Sigmoid colon (tissue), 7 donors: ENCODE measurements at places on chromosomes 12 and 14. TPM values are rescaled to one million over a fixed set of nuclear protein-coding genes. Genes with fewer than 3 reads are reported as not detected.

The ABCC9 gene
- 32.4 TPM for total RNA-seq

The DAO gene
- not detected for total RNA-seq

The BIN2 gene
- total RNA-seq: 2.6 TPM

The IPO4 gene
- total RNA-seq: 37.1 TPM

The STXBP6 gene
- 16.1 TPM for total RNA-seq

The DRAM1 gene
- total RNA-seq: 20.9 TPM

The KRT5 gene
- not detected for total RNA-seq

The RAPGEF3 gene
- total RNA-seq: 14.6 TPM

DNA sequence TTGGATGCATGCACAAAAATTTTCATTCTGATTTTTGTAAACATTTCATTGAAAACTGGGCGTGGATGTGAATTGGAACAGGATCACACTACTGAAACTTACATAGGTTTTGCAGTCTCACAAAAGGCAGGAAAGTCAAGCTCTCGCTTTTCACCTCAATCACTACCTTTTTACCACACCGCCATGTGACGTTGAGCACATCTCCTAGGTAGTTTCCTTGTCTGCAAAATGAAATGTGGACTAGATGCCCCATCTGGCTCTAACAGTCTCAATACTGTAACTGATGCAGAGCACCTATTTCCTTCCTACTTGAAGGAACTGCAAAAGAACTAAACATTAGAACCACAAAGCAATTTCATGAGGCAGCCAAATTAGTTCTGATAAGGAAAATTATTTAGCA, 4.4 kb upstream of the YY1 start:
- DNase-seq: no peak

GRCh38 chr12:32377344-32378055, 21.9 kb upstream of the FGD4 start:
- no peak for DNase-seq

DNA sequence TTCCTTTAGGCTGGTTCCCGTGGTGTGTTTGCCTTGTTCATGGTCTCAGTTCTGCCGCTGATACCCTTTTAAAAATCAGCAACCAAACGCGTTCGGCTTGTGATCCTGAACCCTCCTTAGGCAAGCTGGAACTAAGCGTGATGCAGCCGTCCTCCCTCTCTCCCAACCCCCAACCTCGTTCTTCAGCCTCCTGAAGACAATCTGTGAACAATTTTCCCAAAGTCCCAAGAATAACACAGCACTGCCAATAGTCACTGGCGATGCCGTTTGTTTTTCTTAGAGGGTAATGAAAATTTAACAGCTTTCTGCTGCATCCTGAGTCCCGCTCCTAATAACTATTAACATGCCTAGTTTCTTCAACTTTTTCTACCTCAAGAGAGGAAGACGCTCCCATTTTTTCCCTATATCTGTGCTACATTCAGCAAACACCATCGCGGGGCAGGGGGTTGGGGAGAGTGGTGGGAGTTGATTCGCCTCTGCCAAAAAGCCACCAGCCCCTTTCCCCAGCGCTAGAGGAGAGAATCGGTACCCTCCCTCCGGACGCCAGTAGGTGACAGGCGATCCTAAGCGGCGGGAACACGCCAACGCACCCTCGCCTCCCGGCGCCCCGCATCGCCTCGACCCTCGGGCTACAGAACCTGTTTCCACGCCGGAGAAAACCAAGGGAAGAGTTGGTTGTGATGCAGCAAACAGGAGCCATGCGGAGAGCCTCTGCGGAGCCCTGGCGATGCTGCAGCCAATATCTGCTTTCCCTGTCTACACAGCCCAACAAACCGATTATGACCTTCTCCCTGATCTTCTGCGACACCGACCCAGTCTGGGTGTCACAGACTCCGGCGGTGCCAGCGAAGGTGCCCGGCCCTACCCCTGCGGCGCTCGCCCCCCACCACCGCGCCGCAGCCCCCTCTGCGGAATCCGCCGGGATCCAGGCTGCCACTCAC, 752 bp downstream of the PRICKLE1 start:
- peak; percentile 72 for DNase-seq

- no peak for DNase-seq
Measured at GRCh38 chr12:80792861-80793260, 76.1 kb downstream of the MYF5 start.

DNA sequence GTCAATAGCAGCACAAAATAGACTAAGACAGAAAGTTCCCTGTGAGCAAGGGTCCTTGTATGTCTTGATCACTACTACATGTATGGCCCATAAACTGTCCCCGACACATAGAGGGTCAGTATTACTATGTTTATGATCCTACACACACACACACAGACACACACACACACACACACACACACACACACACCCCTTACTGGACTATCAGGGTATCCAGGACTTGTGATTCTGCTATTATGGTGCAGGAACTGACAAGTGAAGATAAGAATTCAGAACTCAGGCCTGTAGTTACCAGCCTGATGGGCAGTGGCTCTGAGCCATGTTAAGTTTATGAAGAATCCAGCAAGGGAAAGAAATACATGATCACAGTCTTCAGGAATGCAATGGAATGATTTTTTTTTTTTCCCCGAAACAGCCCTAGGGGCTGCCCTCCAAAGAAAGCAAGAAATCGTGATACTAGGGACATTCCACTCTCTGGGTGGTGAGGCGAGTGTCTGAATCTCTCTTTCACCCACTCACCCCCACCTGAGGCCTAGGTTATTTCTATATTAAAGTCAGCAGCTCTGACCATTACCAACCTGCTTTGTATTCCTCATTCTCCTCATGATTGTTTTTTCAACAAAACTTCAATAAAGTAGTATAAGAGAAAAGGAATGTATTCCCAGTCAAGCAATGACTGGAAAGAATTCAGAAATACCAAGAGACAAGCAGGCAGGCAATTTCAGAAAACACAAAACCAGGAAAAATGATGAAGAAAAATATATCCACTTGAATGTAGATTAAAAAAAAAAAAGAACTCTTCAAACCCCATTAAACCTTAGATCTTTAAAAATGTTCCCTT, 105.8 kb downstream of the AVPR1A start:
- DNase-seq: no peak

DNA sequence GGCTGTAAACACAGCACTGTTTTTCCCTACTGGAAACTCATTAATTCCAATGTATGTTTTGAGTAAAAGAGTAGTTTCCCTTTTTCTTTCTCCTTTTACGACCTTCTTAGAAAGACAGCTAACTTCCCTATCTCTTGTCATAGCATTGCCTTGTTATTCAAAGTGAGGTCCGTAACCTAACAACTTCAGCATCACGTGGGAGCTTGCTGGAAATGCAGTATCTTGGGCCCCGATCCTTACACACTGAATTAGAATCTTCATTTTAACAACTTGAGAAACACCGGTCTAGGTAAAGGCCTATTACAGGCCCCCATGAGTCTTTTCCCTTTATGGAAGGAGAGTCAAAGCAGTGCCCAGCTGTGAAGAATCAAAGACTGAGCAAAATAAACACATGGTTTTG, 230.7 kb upstream of the PRKD1 start:
- no peak for DNase-seq

DNA sequence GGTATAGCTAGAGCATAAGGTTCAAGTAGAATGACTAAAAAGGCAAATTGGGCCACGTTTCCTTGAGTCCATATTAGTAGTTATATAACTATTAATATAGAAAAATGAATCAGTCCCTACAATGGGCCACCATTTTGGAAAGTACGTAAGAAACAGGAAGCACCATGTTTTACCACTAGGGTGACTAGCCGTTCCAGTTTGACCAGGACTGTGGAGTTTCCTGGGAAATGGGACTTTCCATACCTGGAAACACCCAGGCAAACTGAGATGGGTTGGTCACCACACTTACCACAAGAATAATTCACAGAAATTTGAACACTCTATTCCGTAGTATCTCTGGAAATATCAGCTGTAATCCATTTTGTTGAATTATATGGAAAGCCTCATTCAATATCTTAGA, 2.1 kb upstream of the MAGOHB start:
- DNase-seq: no peak

DNA sequence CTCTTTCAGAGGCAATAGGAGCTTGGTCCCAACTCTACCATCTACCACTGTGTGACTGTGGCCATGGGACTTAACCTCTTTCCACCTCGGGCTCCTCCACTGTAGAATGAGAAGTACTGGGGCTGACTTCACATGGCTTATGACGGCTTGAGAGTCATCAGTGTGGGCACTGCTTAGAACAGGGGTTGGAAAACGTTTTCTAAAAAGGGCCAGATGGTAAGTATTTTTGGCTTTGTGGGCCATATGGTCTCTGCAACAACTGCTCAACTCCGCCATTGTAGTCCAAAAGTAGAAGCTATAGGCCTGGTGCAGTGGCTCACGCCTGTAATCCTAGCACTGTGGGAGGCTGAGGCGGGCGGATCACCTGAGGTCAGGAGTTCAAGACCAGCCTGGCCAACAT, 69.2 kb upstream of the LTA4H start:
- DNase-seq: no peak

- DNase-seq: no peak
Measured at GRCh38 chr12:39103552-39104165, 198.3 kb upstream of the CPNE8 start.

DNA sequence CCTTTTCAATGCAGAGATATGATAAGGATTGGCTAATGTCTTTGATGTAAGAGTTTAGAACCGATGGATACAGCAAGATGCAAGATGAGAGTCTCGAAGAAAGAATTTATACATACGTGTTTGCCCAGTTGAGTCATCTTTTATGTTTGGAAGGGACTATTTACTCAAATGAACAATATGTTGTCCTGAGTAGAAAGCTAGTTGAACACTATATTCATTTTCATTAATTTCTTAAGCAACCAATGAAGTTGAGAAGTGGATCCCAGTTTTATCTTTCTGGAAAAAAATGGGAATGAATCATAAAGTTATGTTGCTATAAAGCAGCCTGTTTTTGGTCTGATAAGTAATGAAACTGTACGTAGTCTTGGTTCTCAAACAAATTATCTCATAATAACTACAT, 1431.7 kb upstream of the FLRT2 start:
- DNase-seq: no peak

- no peak for DNase-seq
Measured at GRCh38 chr14:27573018-27573417, 975.2 kb upstream of the NOVA1 start.

DNA sequence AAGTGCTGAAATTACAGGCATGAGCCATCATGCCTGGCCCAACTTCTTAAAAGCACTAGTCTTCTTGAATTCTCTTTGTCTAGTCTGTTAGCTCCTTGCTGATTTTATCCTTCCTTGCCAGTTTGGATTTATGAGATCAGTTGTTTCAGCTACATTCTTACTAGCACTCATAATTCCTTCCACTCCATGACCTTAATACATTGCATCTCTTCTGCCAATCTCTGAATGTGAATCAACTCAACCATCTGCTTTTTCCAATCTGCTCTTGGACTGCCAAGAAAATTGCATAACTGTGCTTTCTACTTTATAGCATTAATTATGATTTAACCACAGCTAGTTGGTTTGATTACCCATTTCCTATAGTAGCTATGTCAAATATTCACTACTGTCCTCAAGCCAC, 14.9 kb upstream of the HEATR5A start:
- no peak for DNase-seq

DNA sequence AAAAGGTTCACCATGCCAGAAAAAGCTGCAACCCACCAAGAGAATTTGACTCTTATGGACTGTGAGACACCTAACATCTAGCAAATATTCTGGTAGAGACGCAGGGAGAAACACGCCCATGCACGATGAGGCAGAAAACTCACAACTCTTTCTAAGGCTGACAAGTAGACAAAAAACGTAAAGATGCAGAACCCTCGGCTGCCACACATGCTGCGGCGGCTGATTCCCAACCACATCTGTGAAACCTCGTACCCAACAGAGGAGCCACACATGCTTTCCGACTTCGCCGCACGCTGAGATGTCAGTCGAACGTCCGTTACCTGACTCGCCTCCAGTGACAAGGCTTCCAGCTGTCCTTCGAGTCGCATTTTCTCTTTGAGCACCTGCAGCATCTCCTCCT, 21.8 kb downstream of the GOLGA3 start:
- DNase-seq: no peak

- DNase-seq: no peak
Measured at GRCh38 chr12:96015672-96016071, 19.5 kb upstream of the HAL start.

DNA sequence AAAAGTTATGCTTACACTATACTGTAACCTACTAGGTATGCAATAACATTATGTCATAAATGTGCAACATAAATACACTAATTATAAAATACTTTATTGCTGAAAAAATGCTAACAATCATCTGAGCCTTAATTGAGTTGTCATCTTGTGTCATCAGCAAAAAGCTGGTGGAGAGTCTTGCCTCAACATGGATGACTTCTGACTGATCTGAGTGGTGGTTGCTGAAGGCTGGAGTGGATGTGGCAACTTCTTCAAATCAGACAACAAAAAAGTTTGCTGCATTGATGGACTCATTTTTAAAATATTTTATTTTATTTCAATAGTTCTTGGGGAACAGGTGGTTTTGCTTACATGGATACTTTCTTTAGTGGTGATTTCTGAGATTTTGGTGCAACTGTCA, 93.9 kb upstream of the AMN1 start:
- DNase-seq: no peak

- no peak for DNase-seq
Measured at GRCh38 chr12:39777465-39777864, 157.9 kb upstream of the ABCD2 start.

DNA sequence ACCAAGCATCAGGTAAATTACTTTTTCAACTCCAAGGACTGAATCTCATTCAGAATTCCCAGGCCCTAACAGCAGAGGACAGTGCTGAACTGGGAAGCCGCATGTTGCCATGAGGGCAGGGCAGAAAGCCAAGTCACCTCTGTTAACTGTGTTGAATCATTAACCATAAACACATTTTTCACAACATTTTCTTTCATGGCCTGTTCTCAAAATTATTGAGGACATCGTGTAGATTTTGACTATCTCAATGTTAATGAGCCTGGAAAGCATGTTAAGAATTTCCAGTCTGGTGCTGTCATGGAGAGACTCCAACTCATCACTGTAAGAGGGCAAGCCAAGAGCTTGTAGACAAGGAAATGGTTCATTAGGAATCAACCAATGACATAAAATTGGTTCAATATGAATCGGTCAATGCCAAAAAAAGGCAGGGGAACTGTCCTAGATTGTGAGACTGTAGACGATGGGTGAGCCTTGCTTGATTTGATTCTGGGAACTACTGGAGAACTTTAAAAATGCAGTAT, 33.7 kb downstream of the CPM start:
- peak; percentile 71 for DNase-seq

DNA sequence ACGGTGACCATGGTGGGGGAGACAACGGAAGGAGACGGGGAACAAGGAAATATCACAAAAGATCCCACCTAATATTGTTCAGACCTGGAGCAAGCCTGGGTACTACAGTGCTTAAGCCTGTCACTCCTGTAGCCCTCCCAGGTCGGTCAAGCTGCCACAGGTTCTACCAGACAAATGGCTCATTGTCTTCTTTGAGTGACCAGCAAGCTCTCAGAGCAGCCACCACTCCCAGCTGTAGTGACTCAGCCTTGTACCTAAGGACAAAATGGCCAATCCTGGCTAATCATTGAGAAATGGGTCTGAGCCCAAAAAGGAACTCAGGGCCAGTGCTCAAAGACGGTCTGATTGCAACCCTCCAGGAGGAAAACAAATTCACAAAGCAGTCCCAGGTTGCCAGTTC, 238.4 kb upstream of the NOS1 start:
- DNase-seq: no peak
